ENCODE measurements at places on chromosomes 7 and 10. TPM values are rescaled to one million over a fixed set of nuclear protein-coding genes. Genes with fewer than 3 reads are reported as not detected.

The MCU gene
- 15.2 TPM for total RNA-seq

The UNC5B gene
- total RNA-seq, result 22.6 TPM

The OR9A2 gene
- not detected for total RNA-seq

DNA sequence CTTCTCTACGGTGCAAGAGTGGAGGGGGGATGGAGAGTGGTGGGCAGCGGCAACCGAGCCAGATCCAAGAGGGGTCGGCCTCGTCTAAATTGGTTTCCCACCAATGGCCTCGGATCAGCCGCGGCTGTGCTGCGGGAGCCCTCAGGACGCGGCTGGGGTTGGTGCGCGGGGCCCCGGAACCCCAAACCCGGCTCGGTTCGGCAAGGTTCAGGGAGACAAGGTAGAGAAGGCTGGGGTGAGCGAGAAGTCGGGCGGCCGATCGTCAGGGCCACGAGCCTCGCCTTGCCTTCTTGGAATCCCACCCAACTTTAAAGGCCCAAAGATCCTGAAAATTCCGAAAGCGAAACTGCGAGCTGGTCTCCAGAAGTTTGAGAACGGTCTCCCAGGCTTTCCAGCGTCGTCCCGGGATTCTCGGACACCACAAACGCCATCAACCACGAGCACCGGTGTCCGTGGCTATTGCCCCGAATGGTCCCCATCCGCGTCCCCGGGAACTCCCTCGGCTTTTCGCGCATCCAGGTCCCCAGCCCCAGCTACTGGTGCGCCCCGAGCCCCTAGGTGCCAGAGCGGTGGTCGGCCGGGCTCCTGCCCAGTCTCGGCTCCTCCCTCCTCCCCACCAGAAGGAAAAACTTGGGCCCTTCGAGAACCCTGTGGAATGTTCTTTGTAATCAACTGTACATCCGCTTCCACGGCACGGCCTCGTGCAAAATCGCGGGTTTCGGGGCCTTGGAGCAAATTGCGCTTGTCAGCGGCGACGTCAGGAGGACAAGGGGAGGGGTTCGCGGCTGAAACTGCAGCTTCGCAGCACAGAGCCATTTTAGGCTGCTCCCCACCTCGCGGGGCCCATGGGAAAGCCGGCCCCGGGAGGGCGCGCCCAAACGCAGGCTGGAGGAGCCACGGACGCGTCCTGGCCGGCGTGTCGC is 3.2 kb downstream of the SFMBT2 start:
- no peaks in the 10 kb centered on the region for H3K36me3 ChIP-seq
- DNase-seq, result peak; percentile 48
- H3K4me1 ChIP-seq, result peaks cover 9% of the 10 kb centered on the region
- peaks cover 17% of the 10 kb centered on the region for H3K27me3 ChIP-seq
- peak overlapping the region; percentile 88 for H3K4me3 ChIP-seq

GRCh38 chr7:99791021-99791420 is 7.0 kb upstream of the CYP3A4 start:
- no peak for DNase-seq
- no peaks in the 10 kb centered on the region for H3K27me3 ChIP-seq
- no peak overlapping the region for H3K4me3 ChIP-seq
- no peak overlapping the region for H3K27ac ChIP-seq
- H3K4me1 ChIP-seq, result no peaks in the 10 kb centered on the region

DNA sequence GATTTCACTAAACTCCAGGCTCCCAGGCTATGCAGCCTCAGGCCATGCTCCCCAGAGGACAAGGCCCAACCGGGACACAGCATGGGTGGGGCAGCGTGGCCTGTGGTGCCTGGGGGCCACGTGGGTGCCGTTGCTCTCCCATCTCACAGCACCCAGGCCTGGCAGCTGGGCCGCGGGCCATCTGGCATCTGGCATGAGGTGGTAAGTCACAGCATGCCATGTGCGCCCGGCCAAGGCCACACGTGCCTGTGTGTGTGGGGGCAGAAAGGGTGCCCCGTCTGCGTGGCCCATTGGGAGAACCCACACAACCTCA is 204.1 kb downstream of the EBF3 start:
- peaks cover 4% of the 10 kb centered on the region for H3K27me3 ChIP-seq
- H3K4me1 ChIP-seq, result peaks cover 32% of the 10 kb centered on the region
- no peak overlapping the region for H3K27ac ChIP-seq
- no peak for DNase-seq
- H3K4me3 ChIP-seq, result no peak overlapping the region
- H3K36me3 ChIP-seq, result peaks cover 5% of the 10 kb centered on the region

DNA sequence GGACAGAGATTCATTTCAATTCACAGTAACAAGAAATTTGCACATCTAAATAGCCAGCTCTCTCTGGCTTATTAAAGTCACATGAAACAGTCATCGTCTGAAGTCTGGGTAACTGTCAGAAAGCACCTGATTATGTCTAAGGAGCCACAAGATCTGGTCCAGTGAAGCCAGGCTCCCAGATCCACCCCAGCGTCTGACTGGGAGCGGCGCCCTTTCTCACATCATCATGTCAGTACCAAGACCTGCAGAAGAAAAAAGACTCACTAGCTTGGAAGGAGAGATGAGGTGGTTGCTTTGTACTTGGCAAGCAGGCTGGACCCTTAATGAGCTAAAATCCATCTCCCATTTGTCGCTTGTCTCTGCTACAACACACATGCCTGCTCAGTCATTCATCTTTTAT is 58.4 kb downstream of the VOPP1 start:
- H3K4me1 ChIP-seq, result peaks cover 8% of the 10 kb centered on the region
- DNase-seq, result no peak
- H3K4me3 ChIP-seq, result no peak overlapping the region
- no peak overlapping the region for H3K27ac ChIP-seq
- no peaks in the 10 kb centered on the region for H3K36me3 ChIP-seq

DNA sequence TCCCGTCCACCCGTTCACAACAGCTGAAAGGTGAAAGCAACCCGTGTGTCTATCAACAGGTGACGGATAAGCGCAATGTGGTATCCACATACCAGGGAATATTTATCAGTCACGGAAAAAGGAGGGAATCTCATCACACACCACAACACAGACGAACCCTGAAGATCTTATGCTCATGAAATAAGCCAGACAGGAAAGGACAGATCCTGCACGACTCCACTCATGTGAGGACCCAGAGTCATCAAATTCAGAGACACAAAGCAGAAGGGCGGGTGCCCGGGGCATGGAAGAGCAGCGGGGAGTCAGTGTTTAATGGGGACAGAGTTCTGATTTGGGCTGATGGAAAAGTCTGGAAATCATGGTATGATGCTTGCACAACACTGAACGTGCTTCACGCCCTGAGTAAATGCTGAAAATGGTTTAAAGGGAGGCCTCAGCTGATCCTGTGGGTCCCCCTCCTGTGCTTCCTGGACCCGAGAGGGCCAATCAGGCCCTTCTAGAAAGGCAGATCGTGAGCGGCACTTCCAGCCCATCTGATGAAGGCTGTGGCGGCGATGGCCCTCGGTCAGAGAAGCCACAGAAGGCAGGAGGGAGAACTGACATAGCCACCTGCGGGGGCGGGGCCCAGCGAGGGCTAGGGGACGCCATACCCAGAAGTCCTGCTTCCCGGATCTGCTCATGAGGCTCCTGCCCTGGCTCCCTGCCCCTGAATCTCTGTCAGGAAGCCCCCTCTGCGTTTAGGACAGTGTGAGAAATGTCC is 19.1 kb downstream of the WDR86 start:
- H3K36me3 ChIP-seq, result no peaks in the 10 kb centered on the region
- H3K27ac ChIP-seq, result no peak overlapping the region
- no peak overlapping the region for H3K4me3 ChIP-seq
- DNase-seq, result no peak
- peaks cover 20% of the 10 kb centered on the region for H3K27me3 ChIP-seq

Measured in glutamatergic neuron (in vitro differentiated cells).